ENCODE measurements at places on chromosomes 7 and 10. TPM values are rescaled to one million over a fixed set of nuclear protein-coding genes. Genes with fewer than 3 reads are reported as not detected.

DNA sequence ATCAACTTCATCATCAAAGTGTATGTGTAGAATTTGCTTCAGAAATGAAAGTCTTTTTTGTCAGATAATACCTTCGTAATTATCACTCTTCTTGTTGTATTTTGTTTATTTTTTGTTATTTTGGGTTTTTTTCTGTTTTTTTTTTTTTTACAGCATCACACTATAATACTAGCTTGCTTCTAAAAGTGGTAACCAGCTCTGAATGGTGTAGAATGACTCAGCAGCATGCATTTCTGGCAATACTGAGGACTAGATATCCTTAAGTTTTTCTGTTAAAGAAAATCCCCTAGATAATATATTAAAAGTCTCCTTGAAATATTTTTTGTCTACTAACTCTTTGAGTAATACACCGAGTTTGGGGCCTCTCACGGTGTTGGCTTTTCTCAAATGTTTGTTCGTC, 109.1 kb downstream of the LMBR1 start:
- DNase-seq: no peak
- H3K27ac ChIP-seq: no peak overlapping the region
- no peaks in the 10 kb centered on the region for H3K4me1 ChIP-seq
- no peaks in the 10 kb centered on the region for H3K27me3 ChIP-seq
- H3K4me3 ChIP-seq: no peak overlapping the region
- peaks cover 2% of the 10 kb centered on the region for H3K36me3 ChIP-seq

GRCh38 chr7:121473645-121474300, 77.7 kb upstream of the FAM3C start:
- no peak overlapping the region for H3K27ac ChIP-seq
- peak; percentile 79 for DNase-seq
- no peak overlapping the region for H3K4me3 ChIP-seq
- H3K27me3 ChIP-seq: no peaks in the 10 kb centered on the region

GRCh38 chr7:5997210-5997808, 11.5 kb downstream of the PMS2 start:
- H3K27me3 ChIP-seq: no peaks in the 10 kb centered on the region
- no peaks in the 10 kb centered on the region for H3K4me1 ChIP-seq
- H3K27ac ChIP-seq: no peak overlapping the region
- peaks cover 37% of the 10 kb centered on the region for H3K36me3 ChIP-seq

DNA sequence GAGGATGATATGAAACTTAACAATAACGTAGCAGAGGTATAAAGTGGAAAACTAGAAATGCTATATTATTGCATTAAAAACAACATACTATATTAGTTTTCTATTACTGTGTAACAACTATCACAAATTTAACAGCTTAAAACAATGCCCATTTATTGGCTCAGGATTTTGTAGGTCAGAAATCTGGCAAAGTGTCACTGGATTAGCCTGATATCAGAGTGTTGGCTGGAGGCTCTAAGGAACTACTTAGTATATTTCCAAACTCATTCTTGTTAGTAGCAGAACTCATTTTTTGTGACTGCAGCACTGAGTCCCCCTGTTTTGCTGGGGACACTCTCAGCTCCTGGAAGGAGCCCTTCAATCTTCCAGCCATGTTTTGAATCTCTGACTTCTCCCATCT, 306.8 kb downstream of the ETV1 start:
- no peaks in the 10 kb centered on the region for H3K4me1 ChIP-seq
- H3K36me3 ChIP-seq: no peaks in the 10 kb centered on the region
- H3K27ac ChIP-seq: no peak overlapping the region
- H3K4me3 ChIP-seq: no peak overlapping the region
- no peak for DNase-seq

Gene TIMM23
- 52.0 TPM for polyA plus RNA-seq

Gene COBL
- 30.5 TPM for polyA plus RNA-seq

DNA sequence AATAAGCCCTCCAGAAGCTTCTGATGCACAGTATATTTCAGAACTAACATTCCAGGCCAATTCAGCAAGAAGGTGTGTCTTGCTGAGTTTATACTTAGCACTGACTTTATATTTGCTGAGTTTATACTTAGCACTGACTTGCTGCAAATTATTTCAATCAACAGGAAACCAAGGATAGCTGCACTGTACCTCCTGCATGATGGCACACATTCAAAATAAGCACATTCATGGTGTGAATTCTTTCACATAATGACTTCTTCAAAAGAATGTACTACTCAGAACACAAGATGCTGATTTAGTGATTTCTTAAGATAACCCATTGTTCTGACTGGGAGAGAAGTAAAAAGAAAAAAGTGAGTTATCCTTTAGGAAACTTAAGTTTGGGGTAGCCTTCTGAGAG, 52.0 kb downstream of the JAZF1 start:
- H3K36me3 ChIP-seq: no peaks in the 10 kb centered on the region
- H3K27me3 ChIP-seq: no peaks in the 10 kb centered on the region
- H3K27ac ChIP-seq: no peak overlapping the region
- no peak for DNase-seq
- H3K4me3 ChIP-seq: no peak overlapping the region

Gene OR2A5
- polyA plus RNA-seq: under 0.01 TPM

DNA sequence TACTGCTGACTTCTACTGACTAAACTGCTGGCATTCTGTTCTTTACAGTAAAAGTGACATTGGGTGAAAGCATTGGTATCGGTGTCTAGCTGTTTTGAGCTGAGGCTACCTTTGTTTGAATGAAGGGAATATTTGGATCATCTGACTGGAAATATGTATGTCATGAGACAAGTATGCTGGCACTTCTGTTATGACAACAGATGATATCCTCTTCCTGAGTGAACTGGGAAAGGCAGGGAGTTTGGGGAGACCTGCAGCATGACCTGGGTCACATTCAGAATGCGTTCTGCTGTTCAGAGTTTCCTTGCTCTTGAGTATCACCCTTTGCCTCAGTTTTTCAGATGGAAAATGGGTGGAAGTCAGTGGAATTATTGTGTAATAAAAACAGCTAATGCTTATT, 81.8 kb downstream of the PLCE1 start:
- H3K27ac ChIP-seq: peak overlapping the region; percentile 63
- no peak overlapping the region for H3K4me3 ChIP-seq

DNA sequence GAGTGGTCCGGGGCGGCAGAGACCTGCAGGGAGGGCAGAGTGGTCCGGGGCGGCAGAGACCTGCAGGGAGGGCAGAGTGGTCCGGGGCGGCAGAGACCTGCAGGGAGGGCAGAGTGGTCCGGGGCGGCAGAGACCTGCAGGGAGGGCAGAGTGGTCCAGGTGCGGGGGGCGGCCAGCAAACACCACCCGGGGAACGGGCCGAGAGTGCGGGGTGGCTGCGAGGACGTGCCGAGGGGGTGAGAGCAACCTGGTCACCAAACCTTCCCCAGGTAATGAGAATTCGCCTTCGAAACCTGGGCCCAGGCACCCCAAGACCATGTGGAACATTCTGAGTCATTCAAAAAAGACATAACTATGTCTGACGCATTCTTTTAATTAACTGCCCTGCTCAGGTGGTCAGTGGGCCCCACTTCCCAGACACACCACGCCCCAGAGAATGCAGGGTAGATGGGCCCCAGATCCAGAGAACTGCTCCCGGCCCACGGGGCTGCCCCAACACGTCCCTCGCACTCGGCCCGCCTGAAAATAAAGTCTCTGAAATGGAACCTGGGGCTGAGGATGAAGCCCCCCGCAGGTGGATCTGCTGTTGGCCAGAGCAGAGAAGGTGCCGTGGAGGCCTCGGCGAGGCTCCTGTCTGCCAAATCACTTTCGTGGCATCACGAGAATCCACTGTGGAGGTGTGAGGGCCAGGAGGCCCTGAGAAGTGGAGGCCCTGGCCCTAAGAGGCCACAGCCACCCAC, 12.5 kb upstream of the GPR146 start:
- no peaks in the 10 kb centered on the region for H3K36me3 ChIP-seq
- H3K27me3 ChIP-seq: no peaks in the 10 kb centered on the region
- no peak overlapping the region for H3K27ac ChIP-seq
- H3K4me3 ChIP-seq: no peak overlapping the region
- peaks cover 12% of the 10 kb centered on the region for H3K4me1 ChIP-seq
- no peak for DNase-seq

GRCh38 chr7:110253093-110253492, 837.8 kb upstream of the LRRN3 start:
- no peak overlapping the region for H3K4me3 ChIP-seq
- no peak overlapping the region for H3K27ac ChIP-seq
- no peaks in the 10 kb centered on the region for H3K4me1 ChIP-seq
- H3K27me3 ChIP-seq: no peaks in the 10 kb centered on the region

GRCh38 chr10:52755297-52756062, 17.1 kb downstream of the MBL2 start:
- peak overlapping the region; percentile 15 for H3K27ac ChIP-seq
- H3K4me3 ChIP-seq: no peak overlapping the region
- H3K36me3 ChIP-seq: no peaks in the 10 kb centered on the region
- peaks cover 3% of the 10 kb centered on the region for H3K4me1 ChIP-seq
- H3K27me3 ChIP-seq: no peaks in the 10 kb centered on the region

Gene WDR11
- 60.5 TPM for polyA plus RNA-seq

- H3K27ac ChIP-seq: no peak overlapping the region
- H3K27me3 ChIP-seq: no peaks in the 10 kb centered on the region
- no peaks in the 10 kb centered on the region for H3K4me1 ChIP-seq
Observed at GRCh38 chr10:36531621-36532020, 593.8 kb upstream of the ANKRD30A start.

GRCh38 chr7:4108951-4109350, 573.1 kb upstream of the FOXK1 start:
- H3K27me3 ChIP-seq: no peaks in the 10 kb centered on the region
- H3K27ac ChIP-seq: no peak overlapping the region

DNA sequence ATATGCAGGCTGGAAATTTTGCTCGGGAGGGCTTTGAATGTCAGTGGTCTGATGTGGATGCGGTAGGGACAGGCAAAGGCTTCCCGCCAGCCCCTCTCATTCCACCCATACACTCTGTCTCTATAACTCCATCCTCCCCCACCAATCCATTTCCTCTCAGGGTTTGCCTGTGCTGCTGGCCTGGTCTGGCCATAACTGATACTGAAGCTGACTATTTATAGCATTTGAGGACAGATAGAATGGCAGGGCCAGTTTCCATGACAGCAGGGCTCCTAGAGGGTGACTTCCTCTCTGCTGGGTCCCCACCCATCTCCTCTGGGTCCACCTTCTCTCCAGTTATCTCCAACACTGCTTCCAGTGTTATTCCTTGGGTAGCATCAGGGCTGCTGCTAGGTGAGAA, 6.6 kb upstream of the PDLIM1 start:
- no peak overlapping the region for H3K27ac ChIP-seq
- H3K4me3 ChIP-seq: no peak overlapping the region
- DNase-seq: no peak
- no peaks in the 10 kb centered on the region for H3K27me3 ChIP-seq

Gene AKR1D1
- polyA plus RNA-seq: 4.4 TPM

DNA sequence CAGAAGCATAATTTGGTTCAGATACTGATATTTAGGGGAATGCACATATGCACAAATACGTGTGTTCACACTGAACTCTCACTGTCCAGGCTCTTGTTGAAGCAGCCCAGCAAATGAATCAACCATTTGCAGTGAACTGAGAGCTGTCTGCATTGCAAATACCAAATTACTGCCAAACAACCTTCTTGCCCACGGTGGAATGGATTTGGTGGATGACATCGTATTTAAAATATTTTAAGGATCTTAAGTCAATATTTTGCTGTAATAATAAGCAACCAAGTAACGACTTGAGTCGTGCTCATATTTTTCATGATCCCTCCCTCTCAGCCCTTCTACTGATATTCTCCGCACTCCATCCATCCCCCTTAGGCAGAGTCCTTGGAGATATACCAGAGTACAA, 107.9 kb upstream of the FEZF1 start:
- DNase-seq: no peak
- H3K27me3 ChIP-seq: no peaks in the 10 kb centered on the region
- H3K4me3 ChIP-seq: no peak overlapping the region
- no peak overlapping the region for H3K27ac ChIP-seq
- H3K36me3 ChIP-seq: no peaks in the 10 kb centered on the region

- peaks cover 20% of the 10 kb centered on the region for H3K27me3 ChIP-seq
- no peak overlapping the region for H3K4me3 ChIP-seq
- H3K4me1 ChIP-seq: no peaks in the 10 kb centered on the region
- no peak for DNase-seq
- H3K36me3 ChIP-seq: no peaks in the 10 kb centered on the region
Observed at GRCh38 chr7:102300643-102301221, 14.1 kb downstream of the SH2B2 start.

DNA sequence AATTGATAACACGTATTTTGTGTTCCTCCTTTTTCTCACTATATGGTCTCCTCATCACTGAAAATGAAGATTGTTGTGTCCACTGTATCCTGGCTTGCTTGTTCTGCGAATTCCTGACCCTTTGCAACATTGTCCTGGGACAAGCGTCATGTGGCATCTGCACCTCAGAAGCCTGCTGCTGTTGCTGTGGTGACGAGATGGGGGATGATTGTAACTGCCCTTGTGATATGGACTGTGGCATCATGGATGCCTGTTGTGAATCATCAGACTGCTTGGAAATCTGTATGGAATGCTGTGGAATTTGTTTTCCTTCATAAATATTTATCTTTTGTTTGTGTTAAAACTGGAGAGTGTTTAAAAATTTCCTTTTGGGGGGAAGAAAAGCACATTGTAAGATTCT, 93.7 kb downstream of the MDFIC start:
- H3K27me3 ChIP-seq: no peaks in the 10 kb centered on the region
- peaks cover 4% of the 10 kb centered on the region for H3K36me3 ChIP-seq
- H3K27ac ChIP-seq: no peak overlapping the region
- H3K4me3 ChIP-seq: no peak overlapping the region
- H3K4me1 ChIP-seq: no peaks in the 10 kb centered on the region

- no peaks in the 10 kb centered on the region for H3K4me1 ChIP-seq
- no peak overlapping the region for H3K27ac ChIP-seq
- no peak for DNase-seq
Observed at GRCh38 chr7:70542750-70543376, 589.1 kb upstream of the GALNT17 start.

Gene SND1
- 144 TPM for polyA plus RNA-seq

Gene MEPCE
- 37.6 TPM for polyA plus RNA-seq

Gene ATG9B
- 1.8 TPM for polyA plus RNA-seq

Gene ZNF804B
- 0.04 TPM for polyA plus RNA-seq

DNA sequence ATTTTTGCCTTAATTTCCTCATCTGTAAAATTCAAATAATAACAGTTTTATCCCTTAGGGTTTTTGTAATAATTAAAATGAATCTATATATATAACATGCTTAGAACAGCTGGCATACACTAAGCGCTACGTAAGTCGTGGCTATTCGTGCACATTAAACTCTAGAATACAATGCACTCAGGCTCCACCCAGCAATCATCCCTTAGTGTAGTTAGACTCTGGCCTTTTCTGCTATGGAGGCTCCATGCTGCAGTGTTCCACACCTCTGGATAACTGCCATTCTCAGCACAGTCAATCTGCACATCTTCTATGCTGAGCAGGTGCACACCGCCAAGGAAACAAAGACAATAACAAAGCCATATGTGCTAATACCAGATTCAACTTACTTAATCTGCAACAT, 92.9 kb downstream of the IPMK start:
- no peaks in the 10 kb centered on the region for H3K36me3 ChIP-seq
- no peak overlapping the region for H3K27ac ChIP-seq

GRCh38 chr7:157815706-157816022, 478.9 kb downstream of the DNAJB6 start:
- H3K4me1 ChIP-seq: no peaks in the 10 kb centered on the region
- H3K36me3 ChIP-seq: no peaks in the 10 kb centered on the region
- no peak for DNase-seq
- H3K27me3 ChIP-seq: no peaks in the 10 kb centered on the region
- H3K27ac ChIP-seq: no peak overlapping the region

All from large intestine (tissue), 12 donors.